ENCODE measurements at places on chromosomes 5 and 9.

DNA sequence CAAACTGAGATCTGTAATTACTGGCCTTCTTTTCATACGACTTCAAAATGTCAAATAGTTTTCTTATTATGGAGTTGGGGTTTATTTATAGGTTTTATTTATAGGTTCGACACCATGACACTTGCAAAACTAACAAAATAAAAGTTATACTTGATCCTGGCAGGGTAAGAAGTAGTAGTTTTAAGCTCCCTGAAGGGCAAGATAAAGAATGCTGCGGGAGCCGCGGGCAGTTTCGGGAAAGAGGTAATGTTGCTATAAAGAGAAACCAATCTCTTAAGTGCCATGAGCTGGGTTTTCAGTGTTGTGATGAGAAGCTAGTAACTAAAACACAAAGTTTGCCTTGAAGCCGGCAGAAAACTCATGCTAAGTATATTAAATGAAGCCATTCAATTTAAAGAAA is 24.8 kb downstream of the PTPN3 start:
- DNase-seq, result no peak

- DNase-seq, result no peak
Measured at GRCh38 chr9:89489548-89490530, 8.1 kb downstream of the SEMA4D start.

- DNase-seq, result no peak
Measured at GRCh38 chr5:68424799-68425537, 209.4 kb downstream of the PIK3R1 start.

GRCh38 chr5:100890461-100891008 is 12.5 kb downstream of the ST8SIA4 start:
- no peak for DNase-seq

DNA sequence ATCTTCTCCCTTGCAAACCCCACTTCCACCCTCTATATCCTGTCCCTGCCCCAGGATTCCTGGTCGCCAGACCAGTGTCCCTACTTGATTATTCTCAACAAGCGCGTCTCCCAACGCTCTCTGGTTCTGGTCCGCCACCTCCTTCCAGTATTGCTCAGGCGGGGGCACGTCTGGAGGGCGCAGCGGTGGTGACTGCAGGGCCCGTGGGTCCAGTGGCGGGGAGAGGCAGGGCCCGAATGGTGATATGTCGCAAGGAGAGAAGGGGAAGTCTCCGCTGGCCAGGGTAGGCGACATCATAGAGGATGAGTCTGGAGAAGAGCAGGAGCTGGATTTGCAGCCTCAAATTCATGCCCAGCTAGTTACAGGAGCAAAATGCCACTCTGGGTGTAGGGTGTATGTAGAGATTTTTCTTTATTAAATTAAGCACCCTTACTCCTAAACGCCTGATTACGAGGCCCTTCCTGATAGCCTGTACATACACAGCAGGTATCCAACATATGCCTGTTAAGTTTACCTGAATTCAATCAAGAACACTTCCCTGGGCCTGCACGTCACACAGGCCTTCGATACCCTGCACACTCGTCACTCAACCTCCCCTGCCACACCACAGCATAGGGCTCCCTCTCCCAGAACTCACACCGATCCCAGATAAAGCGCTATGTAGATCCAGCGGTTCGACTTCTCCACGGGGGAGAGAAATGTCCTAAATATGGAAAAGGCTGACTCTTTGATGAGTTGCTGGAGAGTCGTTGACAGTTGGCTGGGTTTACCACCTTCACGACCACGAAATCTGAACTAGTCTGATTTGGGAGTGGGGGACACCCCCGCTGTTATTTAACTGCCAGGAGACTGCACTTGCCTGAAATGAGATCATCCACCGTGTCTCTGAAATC is 4.8 kb downstream of the MCIDAS start:
- no peak for DNase-seq

DNA sequence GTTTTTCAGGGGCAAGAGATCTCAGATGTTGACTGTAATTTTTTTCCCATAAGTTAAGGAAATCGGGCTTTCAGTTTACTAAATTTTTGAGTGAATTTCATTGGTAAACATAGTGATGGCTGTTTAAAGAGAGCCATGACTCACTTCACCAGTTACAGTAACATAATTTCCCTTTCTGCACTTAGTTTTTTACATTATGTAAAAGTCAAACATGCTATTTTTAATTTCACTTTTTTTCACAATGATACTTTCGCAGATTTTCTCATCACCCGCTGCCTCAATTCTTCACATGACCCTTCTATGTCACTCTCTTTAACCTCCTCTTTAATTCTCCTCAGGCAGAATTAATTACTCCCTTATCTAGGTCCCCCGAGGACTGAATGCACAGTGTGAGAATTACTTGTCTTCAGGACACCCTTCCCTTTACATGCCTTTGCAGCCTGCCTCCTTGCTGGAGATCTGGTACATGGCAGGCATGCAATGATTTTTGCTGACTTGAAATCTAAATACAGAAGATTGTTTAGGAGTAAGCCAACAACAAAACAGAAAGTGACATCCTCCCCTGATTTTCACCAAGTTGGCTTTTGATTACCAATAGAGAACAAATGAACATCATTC is 217.5 kb upstream of the S1PR3 start:
- DNase-seq, result no peak

GRCh38 chr5:65198456-65199120 is 283.1 kb downstream of the ADAMTS6 start:
- no peak for DNase-seq

GRCh38 chr9:93910598-93910997 is 44.6 kb downstream of the BARX1 start:
- DNase-seq, result no peak

- no peak for DNase-seq
Measured at GRCh38 chr9:126956917-126957686, 42.5 kb downstream of the RALGPS1 start.

- no peak for DNase-seq
Measured at GRCh38 chr9:114864471-114864870, 58.6 kb upstream of the TNFSF15 start.

DNA sequence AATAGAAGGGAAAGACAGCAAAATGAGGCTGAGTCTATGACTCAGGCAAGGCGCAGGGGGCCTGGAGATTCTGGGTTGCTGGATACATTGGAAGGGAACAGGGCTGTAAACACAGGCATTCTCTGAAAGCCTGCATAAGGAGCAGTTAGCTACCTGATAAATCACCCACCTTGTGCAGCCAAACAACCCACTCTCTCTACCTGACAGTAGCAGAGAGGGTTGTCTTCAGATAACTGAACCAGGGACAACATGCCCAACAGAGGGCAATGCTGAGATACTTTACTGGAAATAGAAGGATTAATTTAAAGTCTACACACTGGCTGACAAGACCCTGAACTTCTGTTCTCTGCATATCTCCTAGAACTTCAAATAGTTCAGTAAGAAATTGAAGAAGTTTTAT is 161.6 kb downstream of the KCTD16 start:
- DNase-seq, result no peak

GRCh38 chr9:124776954-124777648 is at the start of gene OLFML2A:
Gene OLFML2A (plus strand): TSS chr9:124777133. CDS start chr9:124777271, 138 bp downstream.
- no peak for DNase-seq

- no peak for DNase-seq
Measured at GRCh38 chr9:27600256-27600655, 27.0 kb upstream of the C9orf72 start.

DNA sequence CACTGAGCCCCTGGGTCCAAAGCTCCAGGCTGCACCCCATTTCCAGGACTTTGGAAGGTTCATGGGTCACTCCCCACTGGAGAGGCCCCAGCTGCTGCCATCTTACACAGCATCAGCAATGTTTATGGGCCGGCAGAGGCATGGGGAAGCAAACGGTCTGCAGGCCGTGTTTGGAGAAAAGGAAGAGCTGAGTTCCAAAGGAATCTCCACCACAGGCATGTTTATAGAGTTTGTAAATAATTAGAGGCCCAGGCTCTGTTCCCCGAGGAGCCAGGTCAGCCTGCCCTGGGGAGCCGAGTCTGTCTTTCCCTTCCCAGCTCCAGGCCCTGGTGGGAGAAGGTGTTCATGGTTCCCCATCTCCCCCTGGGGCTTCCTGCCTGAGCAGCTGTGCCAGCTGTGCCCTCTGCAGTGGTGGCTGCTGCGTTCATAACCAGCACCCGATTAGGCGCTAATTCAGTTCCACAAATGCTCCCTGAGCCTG is 64.8 kb downstream of the COL27A1 start:
- no peak for DNase-seq

DNA sequence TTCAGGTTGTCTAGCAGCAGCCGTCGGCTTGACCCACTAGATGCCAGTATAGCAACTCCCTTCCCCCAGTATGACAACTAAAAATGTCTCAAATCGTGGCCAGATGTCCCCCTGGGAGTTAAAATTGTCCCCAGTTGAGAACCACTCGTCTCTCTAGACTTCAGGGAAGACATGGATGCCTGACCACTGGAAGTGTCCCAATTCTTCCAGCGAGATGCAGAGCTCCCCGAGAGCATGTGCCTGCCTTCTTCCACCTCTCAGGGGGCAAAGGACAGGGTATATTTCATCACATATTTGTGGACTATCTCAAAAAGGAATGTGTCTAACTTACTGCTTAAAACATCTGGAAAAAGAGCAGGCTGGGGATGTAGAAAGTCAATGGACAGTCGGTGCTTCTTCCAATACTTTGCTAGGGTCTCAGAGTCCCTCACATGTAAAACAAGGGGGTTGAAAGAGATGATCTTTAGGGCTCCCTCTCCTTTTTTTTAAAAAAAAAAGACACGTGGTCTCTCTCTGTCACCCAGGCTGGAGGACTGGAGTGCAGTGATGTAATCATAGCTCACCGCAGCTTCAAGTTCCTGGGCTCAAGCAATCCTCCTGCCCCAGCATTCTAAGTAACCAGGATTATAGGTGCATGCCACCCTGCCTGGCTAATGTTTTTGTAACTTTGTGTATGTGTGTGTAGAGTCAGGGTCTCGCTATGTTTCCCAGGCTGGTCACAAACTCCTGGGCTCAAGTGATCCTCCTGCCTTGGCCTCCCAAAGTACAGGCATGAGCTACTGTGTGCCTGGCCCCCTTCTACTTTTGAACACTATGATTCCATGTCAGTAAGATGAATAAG is 190.6 kb downstream of the DAB2IP start:
- DNase-seq, result no peak

DNA sequence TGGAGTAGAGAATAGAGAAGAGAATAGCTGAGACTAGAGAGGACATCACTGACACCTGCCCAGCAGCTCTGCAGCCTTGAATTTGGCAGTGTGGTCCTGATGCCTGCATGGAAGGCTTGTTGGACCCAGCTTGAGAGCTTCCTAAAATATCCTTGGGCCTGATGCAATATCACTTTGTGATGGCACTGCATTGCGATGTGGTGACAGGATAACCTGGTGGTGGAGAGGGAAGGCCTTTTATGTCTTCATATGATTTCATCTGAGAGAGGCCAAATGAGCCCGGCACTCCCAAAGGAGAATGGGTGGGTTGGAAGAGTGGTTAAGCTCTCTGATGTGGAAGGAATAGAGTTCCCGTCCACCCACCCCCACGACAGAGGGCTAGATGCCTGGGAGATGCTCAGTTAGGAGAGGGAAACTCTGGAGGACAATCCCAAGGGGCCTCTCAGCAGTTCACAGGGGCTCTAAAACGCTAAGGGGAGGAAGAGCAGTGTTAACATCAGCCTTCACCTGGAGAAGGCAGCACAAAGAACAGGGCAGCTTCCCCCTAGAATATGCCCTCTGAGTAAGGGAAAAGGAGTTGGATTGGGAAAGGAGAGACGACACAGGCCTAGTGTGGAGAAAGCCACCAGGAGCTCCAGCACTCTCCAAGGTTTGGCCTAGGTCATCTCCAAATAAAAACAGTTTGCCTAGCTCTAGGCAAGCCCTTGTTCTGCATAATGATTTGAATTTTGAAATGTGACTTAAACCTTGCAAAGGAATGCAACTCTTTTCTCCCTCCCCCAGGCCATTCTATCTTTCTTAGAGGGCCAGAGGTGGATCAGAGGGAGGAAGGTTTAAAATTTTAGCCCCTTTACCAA is 99.8 kb upstream of the SSBP2 start:
- DNase-seq, result no peak

GRCh38 chr9:13816837-13817236 is 497.1 kb downstream of the NFIB start:
- DNase-seq, result no peak

DNA sequence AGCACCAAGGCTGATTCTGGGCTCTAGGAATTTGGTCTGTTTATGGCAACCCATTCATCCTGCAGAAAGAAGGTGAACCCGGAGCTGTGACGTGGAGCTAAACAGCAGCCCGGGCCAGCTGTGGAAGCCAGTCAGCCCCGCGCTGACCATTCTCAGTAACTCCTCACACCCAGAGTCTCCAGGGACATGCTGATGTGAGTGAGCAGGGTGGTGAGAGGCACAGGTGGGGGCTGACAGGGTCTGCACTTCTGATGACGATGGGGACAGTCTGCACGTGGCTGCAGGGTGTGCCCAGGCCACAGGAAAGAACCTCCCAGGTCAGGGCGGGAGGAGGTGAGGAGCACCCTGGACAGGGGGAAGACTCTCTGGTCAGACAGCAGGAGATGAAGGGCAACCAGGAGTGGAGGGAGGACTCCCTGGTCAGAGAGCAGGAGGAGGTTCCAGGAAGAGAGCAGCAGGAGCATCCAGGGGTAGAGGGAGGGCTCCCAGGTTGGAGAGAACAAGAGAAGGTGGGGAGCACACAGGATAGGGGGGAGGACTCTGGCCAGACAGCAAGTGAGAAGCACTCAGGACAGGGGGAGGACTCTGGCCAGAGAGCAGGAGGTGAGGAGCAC is 26.1 kb upstream of the SLC6A3 start:
- DNase-seq, result no peak

GRCh38 chr9:128548876-128549275 is 3.5 kb upstream of the SPTAN1 start:
- no peak for DNase-seq

DNA sequence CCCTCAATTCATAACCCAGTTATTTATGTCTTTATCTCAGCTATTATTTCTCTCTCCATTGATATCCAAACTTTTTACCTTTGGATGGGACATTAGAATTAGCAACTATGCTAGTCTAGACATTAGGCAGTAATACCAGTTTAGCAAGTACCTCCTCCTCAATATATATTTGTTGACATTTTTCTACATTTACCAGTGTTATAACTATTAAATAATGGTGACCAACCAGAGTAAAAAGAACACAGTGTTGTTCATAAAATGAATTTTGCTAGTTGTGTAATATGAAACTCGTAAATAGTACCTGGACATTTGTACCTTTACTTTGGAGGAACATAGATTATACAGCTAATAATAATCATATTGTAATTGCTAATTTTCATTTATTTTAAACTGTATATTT is 554.6 kb upstream of the CDH6 start:
- no peak for DNase-seq

All from stimulated activated CD4-positive, alpha-beta T cell treated with anti-CD3 and anti-CD28 coated beads, Interleukin-1b, Interleukin-23, amount 100 ng/mL, for 24 hours (primary cell).